ENCODE measurements at places on chromosomes 11 and 22.

GRCh38 chr11:64241241-64241490 is 271 bp downstream of the FKBP2 start:
- peak; percentile 99 for DNase-seq

DNA sequence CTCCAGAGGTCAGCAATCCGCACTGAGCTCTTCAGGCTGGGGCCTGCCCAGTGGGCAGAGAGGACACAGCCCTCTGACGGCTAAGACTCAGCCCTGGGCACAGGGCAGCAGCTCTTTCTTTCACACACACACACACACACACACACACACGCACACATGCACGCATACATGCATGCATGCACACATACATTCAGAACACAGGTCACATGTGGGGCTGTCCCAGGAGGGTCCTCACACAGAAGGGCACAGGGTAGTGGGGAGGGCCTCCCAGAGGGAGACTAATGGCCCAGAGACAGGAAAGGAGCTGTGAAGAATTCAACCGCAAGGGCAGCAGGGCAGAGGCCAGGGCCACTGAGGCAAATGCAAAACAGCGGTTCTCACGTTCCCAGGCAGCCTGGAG is 20.3 kb upstream of the XKR3 start:
- DNase-seq: no peak

DNA sequence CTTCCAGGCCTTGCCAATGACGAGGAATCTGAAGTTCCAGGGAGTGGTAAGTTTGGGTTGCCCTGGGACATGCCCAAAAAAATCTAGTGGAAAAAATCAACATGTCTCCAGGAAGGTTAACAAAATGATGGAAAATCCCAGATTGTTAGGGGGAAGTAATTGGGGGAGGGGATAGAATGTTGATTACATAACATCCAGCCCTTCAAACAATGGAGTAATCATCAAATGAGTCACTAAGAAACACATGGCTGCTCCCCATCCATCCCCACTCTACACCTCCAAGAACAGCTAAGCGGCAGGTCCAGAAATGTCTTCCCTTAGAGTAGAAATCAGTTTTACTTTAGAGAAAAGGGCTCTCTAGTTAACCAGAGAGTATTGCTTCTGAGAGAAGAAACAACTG is 94.9 kb downstream of the ETS1 start:
- no peak for DNase-seq

- no peak for DNase-seq
Observed at GRCh38 chr11:74683279-74683871, 47.9 kb downstream of the CHRDL2 start.

DNA sequence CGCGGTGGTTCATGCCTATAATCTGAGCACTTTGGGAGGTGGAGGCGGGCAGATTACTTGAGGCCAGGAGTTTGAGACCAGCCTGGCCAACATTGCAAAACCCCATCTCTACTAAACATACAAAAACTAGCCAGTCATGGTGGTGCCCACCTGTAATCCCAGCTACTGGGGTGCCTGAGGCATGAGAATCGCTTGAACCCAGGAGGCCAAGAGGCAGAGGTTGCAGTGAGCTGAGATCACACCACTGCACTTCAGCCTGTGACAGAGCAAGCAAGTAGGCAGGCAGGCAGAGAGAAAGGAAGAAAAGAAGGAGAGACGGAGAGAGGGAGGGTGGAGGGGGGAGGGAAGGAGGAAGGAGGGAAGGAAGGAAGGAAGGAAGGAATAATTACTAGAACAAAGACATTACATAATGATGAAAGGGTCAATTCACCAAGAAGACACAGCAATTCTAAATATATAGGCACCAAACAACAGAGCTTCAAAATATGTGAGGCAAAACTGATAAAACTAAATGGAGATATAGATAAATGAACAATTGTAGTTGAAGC is 13.8 kb upstream of the CLDN5 start:
- no peak for DNase-seq

DNA sequence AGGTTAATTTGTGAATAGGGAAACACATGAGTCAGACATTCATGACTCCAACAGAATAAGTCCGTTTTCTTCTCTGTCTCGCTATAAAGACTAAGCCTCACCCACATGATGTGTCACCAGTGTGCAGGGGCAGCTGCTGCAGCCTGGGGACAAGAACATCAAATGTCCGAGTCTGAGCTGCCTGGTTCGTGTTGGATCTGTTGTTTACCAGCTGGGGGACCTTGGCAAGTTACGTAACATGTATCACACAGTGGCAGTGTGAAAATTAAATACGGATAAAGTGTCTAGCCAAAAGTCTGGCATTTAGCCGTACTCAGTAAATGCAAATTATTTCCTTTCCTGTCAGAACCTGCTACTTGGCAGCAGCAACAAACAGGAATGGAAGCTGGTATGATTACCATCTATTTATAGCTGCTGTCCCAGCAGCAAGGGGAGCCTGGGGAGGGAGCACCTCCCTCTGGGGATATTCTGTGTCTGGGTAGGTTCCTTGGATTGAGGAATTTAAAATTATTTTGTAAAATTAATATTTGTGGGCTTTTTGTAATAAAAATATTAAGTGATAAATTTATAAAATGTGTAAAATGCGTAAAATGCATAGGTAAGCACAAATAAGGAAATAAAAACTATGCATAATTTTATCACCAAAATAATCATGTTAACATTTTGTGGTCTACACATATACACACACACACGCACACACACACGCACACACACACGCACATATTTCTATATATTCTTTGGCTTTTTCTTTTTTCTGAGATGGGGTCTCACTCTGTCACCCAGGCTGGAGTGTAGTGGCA is 1.3 kb upstream of the CLDN25 start:
- no peak for DNase-seq

GRCh38 chr11:113048820-113049768 is 87.9 kb downstream of the NCAM1 start:
- no peak for DNase-seq

- no peak for DNase-seq
Observed at GRCh38 chr11:102510439-102511135, 20.0 kb downstream of the MMP7 start.

DNA sequence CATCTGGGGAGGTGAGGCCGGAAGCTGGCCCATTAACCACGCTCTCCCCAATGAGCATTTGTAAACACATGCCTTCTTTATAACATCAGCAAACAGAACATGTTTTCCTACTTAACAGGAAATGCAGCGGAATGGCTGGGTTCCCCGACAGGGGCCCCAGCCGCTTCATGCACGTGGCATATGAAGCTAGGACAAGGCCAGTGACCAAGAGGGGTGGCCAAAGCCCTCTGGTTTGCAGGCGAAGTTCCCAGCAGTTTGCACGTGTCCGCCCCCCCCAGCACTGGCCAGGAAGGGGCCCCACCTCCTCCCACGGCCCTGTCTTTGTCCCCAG is 38.7 kb upstream of the LINC01488 start:
- no peak for DNase-seq

GRCh38 chr11:86234831-86235461 is 9.6 kb upstream of the EED start:
- no peak for DNase-seq

DNA sequence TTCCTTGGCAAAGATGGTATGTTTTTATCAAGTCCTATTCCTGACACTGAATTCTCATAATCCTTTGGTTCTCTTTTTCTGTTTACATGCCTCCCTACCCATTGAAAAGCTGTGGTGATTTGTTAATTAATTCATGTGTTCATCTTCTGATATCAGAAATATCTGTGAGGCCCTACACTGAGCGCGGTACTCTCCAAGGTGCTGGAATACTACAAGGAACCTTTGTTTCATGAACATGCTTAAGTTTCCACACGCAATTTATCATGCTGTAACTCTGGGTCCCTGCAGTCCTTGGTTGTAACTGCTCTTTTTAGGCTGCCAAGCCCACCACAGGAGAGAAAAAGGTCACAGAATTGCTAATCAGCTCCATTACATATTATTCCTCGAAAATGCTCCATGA is 331.8 kb downstream of the FAT3 start:
- no peak for DNase-seq

- no peak for DNase-seq
Observed at GRCh38 chr22:37262346-37262745, 18.3 kb upstream of the RAC2 start.

Measured in stimulated activated CD8-positive, alpha-beta memory T cell treated with anti-CD3 and anti-CD28 coated beads, Interleukin-7, amount 100 ng/mL, for 24 hours (primary cell).